ENCODE measurements at places on chromosomes 2 and 18.

DNA sequence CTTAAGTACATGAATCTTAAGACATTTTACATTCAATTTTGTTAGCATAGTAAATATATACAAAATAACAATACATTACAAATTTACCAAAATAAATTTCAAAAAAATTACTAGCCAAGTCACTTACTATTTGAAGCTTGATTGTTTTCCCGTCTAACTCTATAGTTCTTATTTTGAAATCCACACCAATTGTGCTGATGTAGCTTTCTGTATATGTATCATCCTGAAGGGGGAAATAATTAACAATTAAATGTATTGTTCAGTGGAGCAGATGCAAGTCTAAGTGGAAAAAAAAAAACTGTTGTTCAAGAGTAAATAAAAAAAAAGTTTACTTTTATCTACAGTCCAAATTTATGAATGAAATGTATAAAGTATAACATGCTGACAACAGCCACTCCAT lies 32.1 kb downstream of the RAB1A start:
- no peak for DNase-seq

DNA sequence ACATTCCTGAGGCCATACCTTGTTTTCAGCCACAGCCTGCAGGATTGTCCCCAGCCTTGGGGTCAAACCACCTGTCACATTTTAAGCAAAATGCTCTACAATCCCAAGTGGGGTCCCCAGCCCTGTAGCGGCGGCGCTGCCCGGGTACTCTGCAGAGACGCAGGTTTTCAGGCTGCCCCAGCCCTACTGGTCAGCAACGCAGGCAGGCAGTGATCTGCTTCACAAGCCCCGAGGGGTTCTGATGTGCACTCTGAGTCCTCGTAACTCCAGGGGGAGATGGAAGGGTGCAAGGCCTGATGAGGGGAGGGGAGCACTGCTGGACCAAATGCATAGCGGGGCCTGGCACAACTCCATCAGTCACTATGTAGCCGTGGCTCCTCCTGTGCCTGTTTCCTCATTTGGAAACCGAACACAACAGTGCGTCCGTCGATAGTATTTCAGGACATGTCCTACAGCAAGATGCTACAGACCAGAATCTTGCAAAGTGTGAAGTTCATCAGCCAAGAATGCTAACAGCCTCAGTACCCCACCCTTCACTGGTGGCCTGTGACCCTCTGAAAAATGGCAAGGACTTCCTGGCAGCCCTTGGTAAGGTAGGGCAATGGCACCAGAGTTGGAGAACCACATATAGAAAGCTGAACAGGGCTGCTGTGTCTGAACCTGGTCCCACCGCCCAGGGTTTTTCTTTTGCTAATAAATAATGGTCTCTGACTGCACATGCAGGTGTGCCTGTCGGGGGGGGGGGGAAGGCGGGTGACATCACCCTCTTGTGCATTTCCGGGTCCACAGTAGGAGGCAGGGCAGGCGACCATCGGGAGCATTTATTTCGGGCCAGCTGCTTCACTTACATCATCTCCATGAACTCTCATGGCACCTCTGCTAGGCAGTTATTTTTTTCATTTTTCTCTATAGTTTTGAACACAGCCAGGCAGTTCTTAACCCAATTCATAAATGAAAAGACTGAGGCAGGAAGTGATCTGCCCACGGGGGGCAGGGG lies 50.6 kb upstream of the TFCP2L1 start:
- no peak for DNase-seq

- peak; percentile 90 for DNase-seq
These were observed 202.1 kb upstream of the MEX3C start for GRCh38 chr18:51399491-51400122.

DNA sequence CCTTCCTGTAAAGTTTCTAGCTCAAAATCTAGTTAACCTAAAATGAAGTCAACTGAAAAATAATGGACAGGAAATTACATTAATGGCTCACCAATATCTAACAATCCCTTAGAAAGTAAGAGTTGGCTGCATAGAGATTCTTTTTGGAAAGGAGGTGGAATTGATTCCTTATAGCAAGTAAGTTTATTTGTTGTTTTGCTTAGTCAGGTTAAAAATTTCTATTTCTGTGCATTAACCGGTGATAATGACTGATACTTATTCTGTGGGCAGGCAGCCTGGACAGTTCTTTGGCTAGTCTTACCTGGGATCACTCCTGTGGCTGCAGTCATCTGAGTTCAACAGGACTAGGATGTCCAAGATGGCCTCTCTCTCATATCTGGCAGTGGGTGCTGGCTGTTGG lies 6.9 kb upstream of the BCL2L11 start:
- DNase-seq: no peak

DNA sequence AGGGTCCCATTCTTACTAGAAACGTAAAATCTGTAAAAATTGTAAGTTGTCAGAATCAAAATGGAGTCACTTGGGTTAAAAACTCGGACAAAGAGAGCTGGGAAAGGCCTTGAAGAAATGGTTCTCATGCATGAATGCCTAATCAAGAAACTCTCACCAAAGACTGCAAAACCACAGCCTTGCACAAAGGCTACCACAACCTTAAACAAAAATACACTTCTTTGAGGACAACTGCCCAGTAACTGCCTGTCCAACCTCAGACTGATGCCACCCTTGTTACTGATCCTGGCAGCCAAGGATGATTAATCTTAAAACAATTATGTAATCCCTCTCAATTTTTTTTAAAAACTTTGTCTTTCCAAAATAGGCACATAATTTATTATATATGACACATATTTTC lies 299.3 kb downstream of the CCDC85A start:
- peak; percentile 21 for DNase-seq

DNA sequence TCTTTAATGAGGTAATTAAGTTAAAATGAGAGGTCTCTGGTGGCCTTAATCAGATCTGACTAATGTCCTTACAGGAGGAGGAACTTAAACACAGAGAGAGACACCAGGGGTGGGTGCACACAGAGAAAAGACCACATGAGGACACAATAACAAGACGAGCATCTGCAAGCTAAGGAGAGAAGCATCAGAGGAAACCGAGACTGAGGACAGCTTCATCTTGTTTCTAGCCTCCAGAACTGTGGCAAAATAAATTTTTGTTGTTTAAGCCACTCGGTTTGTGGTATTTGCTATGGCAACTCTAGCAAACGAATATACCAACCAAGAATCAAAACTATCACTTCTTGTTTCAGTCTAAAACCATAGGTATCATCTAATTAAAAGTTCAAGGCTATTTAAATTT lies 400.1 kb downstream of the PID1 start:
- DNase-seq: no peak

DNA sequence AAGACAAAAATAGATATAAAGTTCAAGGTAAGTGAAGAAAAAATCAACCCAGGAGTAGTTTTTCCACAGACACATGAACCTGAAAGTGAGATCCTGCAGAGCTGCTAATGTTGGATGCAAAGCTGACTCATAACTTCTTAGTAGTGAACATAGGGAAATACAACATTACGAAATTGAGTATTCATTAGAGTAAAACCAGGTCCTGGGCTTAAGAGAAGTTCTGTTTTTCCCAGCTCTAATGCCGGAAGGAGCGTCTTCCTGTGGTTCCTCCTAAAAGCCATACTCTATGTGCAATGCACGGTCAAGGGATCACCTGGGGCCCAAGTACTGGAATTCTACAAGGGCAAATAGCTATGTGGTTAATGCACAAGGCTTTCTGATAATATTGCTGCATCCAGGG lies 141.7 kb downstream of the RBMS1 start:
- DNase-seq: peak; percentile 97

GRCh38 chr2:105754011-105754410 lies 9.3 kb downstream of the NCK2 start:
- DNase-seq: no peak

GRCh38 chr2:76642129-76642528 lies 880.0 kb downstream of the LRRTM4 start:
- DNase-seq: peak; percentile 32

DNA sequence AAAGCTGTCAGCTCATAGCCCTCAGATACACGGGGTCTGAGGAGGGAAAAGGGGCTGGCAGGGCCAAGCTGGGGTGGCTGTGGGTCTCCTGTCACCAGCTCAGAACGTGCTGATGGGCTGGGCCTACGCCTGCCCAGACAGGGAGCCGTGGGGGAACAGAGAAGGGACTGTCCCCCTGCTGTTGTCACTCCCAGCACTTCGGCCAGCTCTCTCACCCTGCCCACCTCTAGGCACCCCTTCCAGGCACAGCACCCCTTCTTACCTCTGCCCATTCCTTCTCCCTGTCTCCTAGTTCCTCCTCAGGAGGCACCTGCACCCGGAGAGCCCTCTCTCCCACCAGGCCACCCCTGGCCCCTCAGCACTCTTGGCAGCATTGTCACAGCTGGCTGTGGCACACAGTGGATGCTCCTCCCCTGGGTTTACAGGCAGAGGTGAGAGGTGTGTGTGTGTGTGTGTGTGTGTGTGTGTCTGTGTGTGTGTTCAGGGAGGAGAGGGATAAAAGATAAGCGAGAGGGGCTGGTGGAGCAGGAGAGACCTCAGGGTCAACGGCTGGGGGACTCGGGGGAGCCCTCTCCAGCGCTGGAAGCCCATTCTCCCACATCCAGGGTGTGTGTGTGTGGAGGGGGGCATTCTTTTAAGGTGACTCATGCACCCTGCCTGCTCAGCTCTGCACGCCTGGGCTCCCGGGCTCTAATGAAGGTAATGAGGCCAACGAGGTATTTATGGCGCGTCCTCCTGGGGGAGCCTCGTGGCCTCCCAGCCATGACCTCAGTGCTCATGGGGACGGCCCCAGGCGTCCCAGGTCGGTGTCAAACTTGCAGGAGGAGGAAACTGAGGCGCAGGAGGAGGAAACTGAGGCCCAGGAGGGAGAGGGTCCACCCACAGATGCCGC lies 66.1 kb upstream of the SMAD7 start:
- peak; percentile 86 for DNase-seq

DNA sequence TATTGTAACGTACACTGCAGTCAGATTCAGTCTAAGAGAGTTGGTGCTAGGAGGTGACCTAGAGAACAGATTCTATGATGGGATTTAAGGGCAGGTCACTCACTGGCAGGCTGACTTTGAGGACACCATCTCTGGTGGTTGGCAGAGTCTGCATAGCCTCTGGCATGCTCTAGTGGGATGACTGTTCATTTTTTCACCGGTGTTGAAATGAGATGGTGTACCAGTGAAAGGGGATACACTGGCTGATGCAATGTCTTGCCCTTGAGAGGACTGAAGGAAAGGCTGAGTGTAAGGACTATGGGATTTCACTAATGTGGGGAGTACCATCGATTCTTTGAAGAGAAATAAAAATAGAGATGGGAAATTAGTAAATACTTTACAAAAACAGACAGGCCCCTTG lies 186.9 kb upstream of the PIEZO2 start:
- DNase-seq: no peak

- DNase-seq: no peak
These were observed 22.3 kb downstream of the SEMA4F start for GRCh38 chr2:74676331-74676730.

DNA sequence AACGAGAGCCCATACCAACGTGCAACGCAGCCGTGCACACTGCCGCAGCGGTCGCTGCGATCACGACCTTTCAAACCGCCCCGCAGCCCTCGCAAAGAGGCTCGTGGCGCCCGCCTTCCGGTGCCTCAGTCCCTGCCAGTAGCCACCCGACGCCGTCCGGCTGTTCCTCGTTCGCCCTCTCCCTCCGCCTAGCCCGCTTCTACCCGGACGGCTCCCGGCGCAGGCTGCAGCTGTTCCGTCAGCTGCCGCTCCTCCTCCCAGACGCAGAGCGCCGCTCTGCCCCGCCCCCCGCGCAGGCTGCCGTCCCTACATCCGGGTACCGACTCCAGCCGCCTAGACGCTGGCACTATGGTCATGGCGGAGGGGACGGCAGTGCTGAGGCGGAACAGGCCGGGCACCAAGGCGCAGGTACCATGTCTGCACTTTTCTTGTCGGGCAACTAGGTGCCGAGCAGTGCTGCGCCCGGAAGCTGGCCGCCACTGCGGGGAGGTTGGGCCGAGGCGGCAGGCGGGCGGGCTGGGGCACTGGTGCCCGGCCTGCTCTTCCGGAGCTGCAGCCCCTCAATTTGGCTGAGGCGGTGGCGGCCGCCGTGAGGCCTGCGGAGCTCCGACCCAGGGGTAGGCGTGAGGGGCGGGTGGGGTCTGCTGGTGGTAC lies at the start of gene MOB4:
TSS of gene MOB4 (plus strand) at position 328 of the 654 bp plus-strand sequence. CDS start at position 349, 21 bp downstream.
- peak; percentile 89 for DNase-seq
